ENCODE measurements at places on chromosomes 13 and 19.

DNA sequence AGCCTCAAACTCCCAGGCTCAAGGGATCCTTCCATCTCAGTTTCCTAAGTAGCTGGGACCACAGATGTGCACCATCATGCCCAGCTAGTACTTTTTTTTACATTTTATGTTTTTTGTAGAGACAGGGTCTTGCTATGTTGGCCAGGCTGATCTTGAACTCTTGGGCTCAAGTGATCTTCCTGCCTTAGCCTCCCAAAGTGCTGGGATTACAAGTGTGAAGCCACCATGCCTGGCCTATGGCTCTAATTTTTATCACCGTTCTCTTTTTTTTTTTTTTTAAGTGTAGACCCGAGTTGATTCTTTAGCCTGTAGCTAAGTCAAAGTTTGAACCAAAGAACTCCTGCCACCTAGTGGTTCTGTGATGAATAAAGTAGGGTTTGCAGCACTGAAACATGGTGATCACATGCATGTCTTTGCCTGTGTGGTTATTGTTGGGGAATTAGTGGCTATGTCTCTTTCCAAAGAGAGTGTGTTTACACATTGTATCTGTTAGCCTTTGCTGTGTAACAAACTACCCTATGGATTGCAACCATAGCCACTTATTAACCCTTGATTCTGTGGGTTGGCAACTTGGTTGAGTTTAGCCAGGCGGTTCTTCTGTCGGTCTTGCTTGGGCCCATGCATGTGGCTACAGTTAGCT lies 11.6 kb downstream of the NFILZ start:
- DNase-seq = no peak

- no peak for DNase-seq
These were observed 23.2 kb downstream of the PDS5B start for GRCh38 chr13:32609428-32609827.

DNA sequence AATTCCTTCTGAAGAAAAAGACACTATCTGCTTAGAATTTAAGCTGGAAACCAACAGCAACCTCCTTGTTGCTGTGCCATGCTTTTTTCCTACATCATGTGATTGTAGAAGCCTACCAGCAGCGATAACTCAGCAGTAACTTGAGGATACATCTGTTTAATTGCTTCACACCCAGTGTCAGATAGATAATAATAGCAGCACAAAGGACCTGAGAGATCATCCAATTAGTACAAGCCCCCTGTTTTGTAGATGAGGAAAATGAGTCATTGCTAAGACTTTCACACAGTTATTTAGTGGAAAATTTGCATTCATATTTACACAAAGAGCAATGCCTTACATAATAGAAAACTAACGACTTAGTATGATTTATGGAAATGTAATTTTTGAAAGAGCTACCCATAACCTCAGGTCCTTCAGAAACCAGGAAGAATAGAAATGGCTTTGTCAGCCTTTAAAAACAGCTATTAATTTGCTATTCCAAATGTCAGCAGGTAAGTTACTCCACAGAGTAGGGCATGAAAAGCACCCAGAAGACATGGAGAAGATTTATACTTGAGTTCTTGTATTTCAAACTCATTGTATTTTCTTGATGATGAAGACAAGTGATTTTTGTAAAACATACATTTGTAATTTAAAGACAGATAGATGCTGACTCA lies 93.7 kb upstream of the SGCG start:
- no peak for DNase-seq

GRCh38 chr19:5889288-5889971 lies 14.2 kb downstream of the NDUFA11 start:
- DNase-seq = no peak

- no peak for DNase-seq
These were observed 206.3 kb downstream of the RAP2A start for GRCh38 chr13:97640268-97640667.

GRCh38 chr13:111204438-111205177 lies 89.5 kb downstream of the ARHGEF7 start:
- DNase-seq = no peak

DNA sequence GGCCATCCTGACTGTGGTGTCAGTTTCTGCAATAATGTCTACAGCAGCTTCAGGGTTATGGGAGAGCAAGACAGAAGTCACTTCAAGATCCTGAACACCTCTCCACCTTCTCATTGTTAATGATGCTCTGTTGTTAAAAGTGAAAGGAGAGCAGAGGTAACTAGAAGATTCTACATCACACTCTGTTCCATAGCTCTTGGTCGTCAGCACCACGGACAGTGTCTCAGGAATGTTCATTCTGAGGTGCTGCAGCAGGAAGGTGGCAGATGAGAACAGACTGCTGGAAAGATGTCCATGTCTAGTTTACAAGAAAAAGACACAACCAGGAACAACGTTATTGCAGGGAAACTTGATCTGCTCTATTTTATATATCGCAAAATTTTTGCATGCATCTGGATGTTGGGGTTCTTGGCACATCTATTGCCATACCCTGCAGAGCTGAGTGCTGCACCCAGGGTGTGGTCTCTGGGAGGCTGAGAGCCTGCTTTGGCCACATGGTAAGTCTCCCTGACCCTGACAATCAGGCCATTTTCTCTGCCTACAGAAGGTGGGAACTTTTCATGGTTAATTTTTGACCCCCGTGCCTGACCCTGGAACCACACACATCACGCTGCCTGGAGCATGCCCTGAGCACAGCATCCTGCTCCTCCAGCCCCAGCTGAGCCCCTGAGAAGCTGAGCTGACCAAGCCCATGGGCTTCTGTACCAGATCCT lies 12.7 kb downstream of the CEACAM21 start:
- DNase-seq = peak; percentile 45

DNA sequence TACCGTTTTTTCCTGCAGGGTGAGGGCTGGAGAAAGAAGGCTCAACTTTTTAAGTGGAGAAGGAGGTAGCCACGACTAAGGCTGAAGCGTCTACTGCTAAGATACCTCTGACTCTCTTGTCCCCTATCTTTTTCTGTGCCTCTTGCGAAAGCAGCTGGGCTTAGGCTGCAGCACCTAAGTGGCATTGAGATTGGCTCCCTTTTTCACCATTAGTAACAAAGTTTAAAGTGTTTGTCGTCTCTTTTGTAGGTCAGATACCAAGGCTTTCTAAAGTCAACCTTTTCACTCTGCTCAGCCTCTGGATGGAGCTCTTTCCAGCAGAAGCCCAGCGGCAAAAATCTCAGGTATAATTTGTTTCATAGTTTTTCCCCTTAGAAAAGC lies 887 bp downstream of the CDADC1 start:
- DNase-seq = no peak

GRCh38 chr13:109782066-109782822 lies 4.1 kb downstream of the IRS2 start:
- no peak for DNase-seq

GRCh38 chr13:39773833-39774232 lies 118.4 kb downstream of the COG6 start:
- DNase-seq = no peak

- DNase-seq = no peak
These were observed 130.8 kb upstream of the MCF2L start for GRCh38 chr13:112838038-112838841.

- DNase-seq = no peak
These were observed 45.6 kb downstream of the TM9SF2 start for GRCh38 chr13:99546878-99547277.

- DNase-seq = no peak
These were observed 28.4 kb upstream of the ENOX1 start for GRCh38 chr13:43815204-43815603.

DNA sequence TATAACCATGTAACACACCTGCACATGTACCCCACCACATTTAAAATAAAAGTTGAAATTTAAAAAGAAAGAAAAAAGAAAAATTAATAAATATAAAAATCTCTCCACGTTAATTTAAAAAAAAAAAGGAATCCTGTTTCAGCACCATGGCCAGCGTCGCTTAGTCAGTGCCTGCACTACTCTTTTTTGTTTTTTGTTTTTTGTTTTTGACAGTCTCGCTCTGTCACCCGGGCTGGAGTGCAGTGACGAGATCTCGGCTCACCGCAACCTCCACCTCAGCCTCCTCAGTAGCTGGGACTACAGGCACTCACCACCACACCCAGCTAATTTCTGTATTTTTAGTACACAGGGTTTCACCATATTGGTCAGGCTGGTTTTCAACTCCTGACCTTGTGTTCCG lies 835.9 kb downstream of the UQCRFS1 start:
- no peak for DNase-seq

GRCh38 chr13:39765801-39766463 lies 110.5 kb downstream of the COG6 start:
- peak; percentile 45 for DNase-seq

- DNase-seq = no peak
These were observed 33.4 kb downstream of the IPO5 start for GRCh38 chr13:97986835-97987234.

DNA sequence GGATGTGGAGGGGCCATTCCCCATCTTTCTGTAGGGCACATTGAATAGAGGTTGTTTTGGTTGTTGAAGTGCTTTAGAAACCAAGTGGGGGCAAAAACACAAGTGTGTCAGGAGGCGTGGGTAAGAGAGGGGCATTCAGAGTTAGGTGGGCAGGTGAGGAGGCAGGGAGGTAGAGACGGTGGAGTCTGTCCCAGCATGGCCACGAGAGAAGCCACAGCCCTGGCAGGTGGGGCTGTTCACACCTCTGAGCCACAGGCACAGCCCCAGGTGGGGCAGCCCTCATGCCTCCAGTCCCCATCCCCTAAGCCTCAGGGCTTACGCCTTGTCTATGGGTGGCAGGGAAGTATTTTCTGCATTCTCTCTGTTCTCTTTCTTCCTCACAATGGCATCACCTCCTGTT lies 43.7 kb downstream of the KCTD15 start:
- DNase-seq = no peak

- no peak for DNase-seq
These were observed 97.0 kb downstream of the DCT start for GRCh38 chr13:94382517-94382916.

DNA sequence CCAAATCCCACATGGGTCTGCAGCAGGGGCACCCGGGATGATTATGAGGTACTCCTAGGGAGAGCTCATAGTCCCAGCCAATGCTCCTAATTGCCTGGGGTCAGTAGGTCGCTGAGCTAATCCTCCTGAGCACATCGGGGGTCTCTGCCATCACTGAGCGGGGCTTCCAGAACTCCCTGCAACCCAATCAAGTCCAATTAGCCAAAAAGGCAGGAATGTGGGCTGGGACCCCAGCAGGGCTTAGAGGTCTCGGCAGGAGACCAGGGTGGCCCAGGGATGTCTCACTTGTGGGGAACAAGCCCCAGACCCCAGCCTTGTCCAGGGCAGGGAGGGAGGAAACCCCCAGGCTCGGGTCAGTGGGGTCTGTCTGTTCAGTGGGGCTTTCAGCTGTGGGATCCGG lies 17.1 kb upstream of the CPAMD8 start:
- DNase-seq = no peak

GRCh38 chr19:57947088-57947418 lies 453 bp downstream of the ZNF256 start:
- DNase-seq = peak; percentile 26

- no peak for DNase-seq
These were observed 16.8 kb upstream of the LENG8 start for GRCh38 chr19:54432144-54432738.

- DNase-seq = no peak
These were observed 472.1 kb downstream of the DIAPH3 start for GRCh38 chr13:59691501-59692066.

- no peak for DNase-seq
These were observed 21.8 kb downstream of the ALOX5AP start for GRCh38 chr13:30757026-30757742.

DNA sequence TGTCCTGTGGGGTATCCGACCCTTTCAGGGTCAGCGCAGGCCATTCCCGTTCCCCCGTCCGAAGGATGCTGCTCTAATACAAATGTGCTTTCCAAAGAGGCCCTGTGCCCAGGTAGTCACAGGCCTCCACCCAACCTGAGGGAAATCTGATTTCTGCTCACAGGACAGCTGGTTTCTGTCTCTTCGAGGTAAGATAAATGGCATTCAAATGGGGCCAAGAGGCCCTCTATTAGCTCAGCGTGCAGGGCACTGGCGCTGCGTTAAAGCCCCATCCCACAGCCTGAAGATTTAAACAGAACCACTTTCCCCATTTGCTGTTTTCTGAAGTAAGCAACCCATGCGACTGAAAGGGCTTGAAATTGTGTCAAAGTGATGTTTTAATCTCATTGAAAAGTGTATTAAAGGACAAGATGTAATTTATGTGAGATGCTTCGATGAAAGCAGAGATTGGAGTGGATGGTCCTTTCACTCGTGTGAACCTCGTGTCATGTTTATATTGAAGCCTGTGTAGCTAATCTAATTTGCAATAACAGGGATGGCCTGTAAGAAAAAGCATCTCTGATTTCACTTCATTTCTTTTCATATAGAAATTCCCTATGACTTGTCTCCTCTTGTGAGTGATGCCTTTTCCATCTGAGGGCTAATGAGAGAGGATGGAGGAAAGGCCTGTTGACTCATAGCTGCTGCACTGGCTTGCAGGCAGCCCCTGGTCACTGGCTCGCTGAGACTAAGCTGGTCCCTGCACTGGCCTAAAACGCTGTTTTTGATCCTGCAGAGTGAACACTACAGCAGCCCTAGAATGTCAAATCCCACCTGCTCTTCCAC lies 7.3 kb upstream of the SOX1 start:
- DNase-seq = no peak

- DNase-seq = no peak
These were observed 66.1 kb downstream of the URI1 start for GRCh38 chr19:30008169-30008568.

All from stimulated activated CD8-positive, alpha-beta memory T cell treated with anti-CD3 and anti-CD28 coated beads, Interleukin-4, amount 100 ng/mL, for 48 hours (primary cell).